HFFc6 (cell line): ENCODE measurements at places on chromosomes 11 and 22.

DNA sequence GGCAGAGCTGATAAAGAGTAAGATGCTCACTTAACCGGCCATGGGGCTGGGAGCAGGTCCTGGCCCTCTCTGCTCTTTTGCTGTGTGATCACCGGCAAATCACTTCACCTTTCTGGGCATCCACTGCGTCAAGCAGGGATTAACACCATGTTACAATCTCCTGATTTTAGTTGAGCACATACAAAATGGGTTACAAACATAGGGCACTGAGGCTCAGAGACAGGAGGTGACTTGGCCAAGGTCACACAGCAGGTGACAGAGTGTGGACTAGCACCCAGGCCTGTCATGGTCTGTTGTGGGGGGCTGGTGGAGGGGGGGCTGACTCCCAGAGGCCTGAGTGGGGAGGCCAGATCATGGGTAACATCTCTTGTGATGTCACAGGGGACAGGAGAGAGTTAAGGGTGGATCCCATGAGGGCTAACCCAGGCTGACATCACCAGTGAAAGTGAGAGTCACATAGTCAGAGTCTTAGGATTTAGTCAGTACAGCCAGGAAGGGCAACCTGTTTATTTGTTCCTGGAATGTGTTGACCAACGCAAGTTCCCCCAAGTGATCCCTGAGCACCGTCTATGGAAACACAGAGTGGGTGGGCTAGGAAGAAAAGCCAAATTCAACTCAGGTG, 27.8 kb downstream of the GDPD5 start:
- DNase-seq: no peak

- no peak for DNase-seq
These were observed 76.0 kb downstream of the RBFOX2 start for GRCh38 chr22:35952576-35952975.

GRCh38 chr11:93740031-93740729, 1.1 kb downstream of the TAF1D start:
- DNase-seq: peak; percentile 41

DNA sequence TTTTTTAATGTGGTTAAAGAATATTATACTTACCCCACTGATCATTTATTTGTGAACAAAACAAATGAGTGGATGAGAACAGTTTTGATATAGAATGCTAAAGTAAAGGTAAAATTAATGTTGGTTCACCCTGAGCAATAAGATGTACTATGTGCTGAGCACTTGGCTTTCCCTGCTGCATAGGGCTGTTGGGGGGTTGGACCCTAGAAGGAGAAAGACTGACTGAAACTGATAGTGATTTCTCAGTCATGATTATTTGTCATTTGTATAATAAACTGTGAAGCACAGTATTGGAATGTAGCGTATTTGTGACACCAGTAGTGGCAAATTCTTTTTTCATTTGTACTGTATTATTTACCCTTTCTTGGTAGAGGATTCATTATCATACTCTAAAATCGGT, 63.3 kb downstream of the PRMT3 start:
- no peak for DNase-seq

- no peak for DNase-seq
These were observed 50.0 kb upstream of the SYT13 start for GRCh38 chr11:45336136-45336535.
